ENCODE measurements at places on chromosomes 5 and 9.

GRCh38 chr9:119284587-119285337, 84.5 kb downstream of the BRINP1 start:
- peak; percentile 15 for DNase-seq

- no peak for DNase-seq
These were observed 6.8 kb upstream of the TOR2A start for GRCh38 chr9:127741831-127742434.

GRCh38 chr5:174231956-174232487, 186.5 kb downstream of the NSG2 start:
- no peak for DNase-seq

- DNase-seq, result no peak
These were observed 7.2 kb downstream of the ZNF354B start for GRCh38 chr5:178866946-178867345.

DNA sequence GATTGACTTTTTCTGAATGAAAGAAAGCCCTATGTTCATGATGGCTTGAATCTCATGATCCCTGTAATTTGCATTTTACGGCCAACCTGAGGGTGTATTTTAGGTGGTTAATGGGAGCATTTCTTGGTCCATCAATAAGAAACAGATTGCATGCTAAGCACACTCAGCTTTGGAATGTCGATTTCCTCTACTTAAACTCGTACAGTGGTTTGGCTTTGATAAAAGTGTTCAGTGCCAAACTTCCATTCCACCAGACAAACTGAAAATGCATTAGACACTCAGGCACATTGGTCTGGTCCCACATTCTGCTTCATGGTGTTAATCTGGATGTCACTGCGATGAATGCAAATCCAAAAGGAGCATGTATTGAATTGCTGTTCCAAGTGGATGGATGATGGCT, 77.0 kb downstream of the VCAN start:
- DNase-seq, result peak; percentile 38

DNA sequence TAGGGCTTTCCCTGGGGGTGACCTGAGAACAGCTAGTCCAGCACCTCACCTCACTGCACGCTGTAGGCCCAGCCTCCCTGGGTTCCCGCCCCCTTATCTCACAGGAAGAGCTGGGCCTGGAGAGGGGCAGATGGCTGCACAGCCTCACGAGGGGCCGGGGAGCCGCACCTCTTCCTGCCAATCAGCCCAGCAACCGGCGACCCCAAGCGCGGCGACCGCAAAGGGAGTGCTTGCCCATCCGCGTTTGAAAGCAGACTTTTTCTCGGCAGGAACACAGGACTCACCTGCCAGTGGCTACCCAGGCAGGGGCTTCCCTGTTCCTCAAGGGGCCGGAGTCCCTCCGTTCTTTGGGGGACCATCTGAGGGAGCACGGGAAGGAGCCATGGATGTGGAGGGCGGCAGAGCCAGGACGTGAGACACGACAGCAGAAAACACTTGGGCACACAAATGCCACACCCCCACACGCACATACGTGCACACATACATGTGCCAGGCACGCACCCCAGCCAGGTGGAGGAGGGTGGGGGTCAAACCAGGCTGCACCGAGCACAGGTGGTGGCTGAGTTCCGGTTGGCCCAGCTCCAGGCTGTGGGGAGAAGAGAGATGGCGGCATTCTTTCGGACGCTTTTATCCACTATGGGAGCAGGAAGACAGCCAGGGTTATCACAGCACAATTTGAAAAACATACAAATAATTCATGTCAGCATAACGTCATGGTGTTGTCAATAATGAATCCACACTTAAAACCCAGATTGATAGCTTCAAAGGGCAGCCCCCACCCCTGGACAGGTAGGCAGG, 11.3 kb downstream of the TMEM250 start:
- no peak for DNase-seq

DNA sequence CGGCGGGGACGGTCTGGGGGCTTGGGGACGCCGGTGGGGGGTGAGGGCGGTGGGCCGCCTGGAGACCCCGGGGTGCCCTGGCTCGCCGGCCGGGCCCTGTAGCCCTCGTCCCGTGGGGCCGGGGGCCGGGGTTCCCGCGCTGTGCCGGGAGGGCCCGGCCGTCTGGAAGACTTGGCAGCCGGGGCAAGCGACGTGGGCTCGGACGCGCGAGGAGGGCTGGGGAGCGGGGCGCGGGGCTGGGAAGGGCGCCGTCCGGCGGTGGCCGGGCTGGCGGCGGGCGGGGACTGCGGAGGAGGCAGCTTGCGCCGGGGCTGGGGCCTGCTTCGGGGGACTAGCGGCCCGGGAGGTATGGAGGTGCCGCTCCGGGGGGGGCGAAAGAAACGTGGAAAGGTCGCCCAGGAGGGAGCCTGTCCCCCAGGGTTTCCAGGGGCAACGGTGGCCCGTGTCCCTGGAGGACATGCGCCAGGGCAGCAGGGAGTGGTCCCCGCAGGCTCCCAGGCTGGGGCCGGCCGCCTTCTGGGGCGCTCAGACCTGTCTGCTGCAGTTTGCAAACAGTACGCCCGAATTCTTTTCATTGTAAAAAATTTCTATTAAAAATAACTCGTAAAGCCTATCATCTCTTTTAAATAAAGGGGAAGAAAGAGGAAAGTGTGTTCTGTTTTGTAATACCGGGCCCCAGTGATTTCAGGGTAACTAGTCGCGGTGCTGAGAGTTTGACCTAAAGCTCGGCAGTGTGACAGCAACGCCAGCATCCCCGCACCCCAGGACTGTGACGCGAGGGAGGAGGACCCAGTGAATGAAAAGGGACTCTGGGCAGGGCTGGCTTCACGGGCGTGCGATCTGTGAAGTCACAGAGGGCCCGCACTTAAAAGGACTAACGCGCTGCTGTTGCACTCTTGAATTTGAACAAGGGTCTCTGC, 752 bp upstream of the ANKH start:
- DNase-seq, result no peak

- no peak for DNase-seq
These were observed 710.3 kb downstream of the PRELID2 start for GRCh38 chr5:145124806-145125205.

GRCh38 chr9:33231623-33231942, 8.4 kb upstream of the SPINK4 start:
- no peak for DNase-seq
